ENCODE measurements at places on chromosomes 2 and 18. TPM values are rescaled to one million over a fixed set of nuclear protein-coding genes. Genes with fewer than 3 reads are reported as not detected.

CD28 gene
- not detected for total RNA-seq

KCNK3 gene
- 1.1 TPM for total RNA-seq

ICOS gene
- not detected for total RNA-seq

LTBP1 gene
- total RNA-seq, result 104 TPM

DPP10 gene
- total RNA-seq, result not detected

FLACC1 gene
- total RNA-seq, result 2.0 TPM

CNGA3 gene
- total RNA-seq, result not detected

SFT2D3 gene
- 6.8 TPM for total RNA-seq

USP40 gene
- total RNA-seq, result 33.7 TPM

MGAT4A gene
- total RNA-seq, result 4.3 TPM

ZDBF2 gene
- 5.2 TPM for total RNA-seq

ATP8B1 gene
- total RNA-seq, result 5.4 TPM

PTH2R gene
- not detected for total RNA-seq

ADD2 gene
- 0.05 TPM for total RNA-seq

GPBAR1 gene
- total RNA-seq, result 0.50 TPM

TRAF3IP1 gene
- 8.7 TPM for total RNA-seq

IL36RN gene
- not detected for total RNA-seq

MYL12B gene
- total RNA-seq, result 208 TPM

AQP12B gene
- total RNA-seq, result not detected

PLA2R1 gene
- 20.8 TPM for total RNA-seq

WNT10A gene
- total RNA-seq, result not detected

POTEC gene
- not detected for total RNA-seq

IL1RN gene
- total RNA-seq, result not detected

DES gene
- 7.0 TPM for total RNA-seq

NEU4 gene
- total RNA-seq, result not detected

Data from cardiac ventricle fibroblast (primary cell).